ELF-1 (cell line): ENCODE measurements at places on chromosomes 5 and 9.

GRCh38 chr5:38039091-38039490, 199.2 kb upstream of the GDNF start:
- no peak for DNase-seq

DNA sequence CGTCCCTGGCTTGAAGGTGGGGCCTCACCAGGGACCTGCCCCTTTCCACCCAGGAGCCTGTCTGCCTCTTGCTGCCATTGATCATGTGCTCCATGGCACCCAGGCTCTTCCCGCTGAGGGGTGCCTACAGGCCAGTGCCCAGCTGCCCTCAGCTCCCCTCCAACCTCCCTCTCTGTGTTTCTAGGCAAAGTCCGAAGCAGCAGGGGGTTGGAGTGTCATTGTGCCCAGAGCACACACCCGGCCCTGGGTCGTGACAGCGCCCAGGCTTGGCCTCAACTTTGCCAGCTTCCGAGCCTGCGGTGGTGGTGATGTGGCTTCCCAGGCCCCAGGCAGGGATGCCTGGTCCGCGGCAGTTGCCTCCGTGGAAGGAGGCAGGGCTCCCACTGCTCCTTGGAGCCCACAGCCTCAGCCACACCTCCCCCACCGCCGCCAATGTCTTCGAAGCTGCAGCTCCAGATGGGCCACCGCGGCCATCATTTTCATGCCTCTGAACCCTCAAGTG, 52.4 kb downstream of the GTF3C4 start:
- DNase-seq, result no peak

DNA sequence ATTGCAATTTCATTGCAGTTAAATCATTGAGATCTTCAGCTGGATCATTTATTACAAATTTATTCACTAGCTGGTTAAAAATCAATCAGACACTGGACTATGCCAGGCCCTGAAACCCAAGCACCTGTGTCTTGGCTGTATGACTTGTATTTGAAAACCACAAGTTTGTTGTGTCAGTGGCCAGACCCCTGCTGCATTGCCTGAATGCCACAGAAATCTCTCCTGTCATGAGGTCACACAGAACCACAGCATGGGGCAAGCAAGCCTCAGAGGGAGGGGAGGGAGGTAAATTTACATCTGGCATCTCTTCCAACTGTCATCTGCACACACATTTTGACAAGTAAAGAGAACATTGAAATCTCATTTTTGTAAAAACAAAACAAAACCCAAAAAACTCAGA, 90.0 kb downstream of the ARRDC3 start:
- peak; percentile 66 for DNase-seq

GRCh38 chr9:135490166-135490870, 10.2 kb upstream of the MRPS2 start:
- DNase-seq, result no peak

GRCh38 chr5:173240091-173241050, 5.4 kb upstream of the NKX2-5 start:
- peak; percentile 30 for DNase-seq

- no peak for DNase-seq
These were observed 219.5 kb downstream of the PCSK5 start for GRCh38 chr9:76109953-76110352.

DNA sequence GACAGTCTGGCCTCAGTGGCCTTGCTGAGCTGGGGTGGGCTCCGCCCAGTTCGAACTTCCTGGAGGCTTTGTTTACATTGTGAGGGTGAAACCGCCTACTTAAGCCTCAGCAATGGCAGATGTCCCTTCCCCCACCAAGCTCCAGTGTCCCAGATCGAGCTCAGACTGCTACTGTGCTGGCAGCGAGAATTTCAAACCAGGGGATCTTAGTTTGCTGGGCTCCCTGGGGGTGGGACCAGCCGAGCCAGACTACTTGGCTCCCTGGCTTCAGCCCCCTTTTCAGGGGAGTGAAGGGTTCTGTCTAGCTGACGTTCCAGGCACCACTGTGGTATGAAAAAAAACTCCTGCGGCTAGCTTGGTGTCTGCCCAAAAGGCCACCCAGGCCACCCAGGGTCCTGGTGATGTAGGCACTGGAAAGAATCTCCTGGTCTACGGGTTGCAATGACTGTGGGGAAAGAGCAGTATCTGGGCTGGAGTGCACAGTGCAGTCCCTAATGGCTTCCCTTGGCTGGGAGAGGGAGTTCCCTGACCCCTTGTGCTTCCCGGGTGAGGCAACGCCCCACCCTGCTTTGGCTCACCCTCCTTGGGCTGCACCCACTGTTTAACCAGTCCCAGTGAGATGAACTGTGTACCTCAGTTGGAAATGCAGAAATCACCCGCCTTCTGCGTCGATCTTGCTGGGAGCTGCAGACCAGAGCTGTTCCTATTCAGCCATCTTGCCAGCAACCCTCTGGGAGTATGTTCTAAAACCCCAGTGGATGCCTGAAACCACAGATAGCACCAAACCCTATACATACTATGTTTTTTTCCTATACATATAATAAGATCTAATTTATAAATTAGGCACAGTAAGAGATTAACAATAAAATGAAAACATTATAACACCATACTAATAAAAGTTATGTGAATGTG, 95.5 kb downstream of the TMEM161B start:
- peak; percentile 83 for DNase-seq

GRCh38 chr5:147586832-147587231, 77.0 kb upstream of the DPYSL3 start:
- DNase-seq, result no peak

- no peak for DNase-seq
These were observed 211.6 kb upstream of the CDH12 start for GRCh38 chr5:23064710-23065109.

GRCh38 chr9:22052376-22052945, 43.4 kb upstream of the CDKN2B start:
- no peak for DNase-seq
